ENCODE measurements at places on chromosomes 16 and 17.

GRCh38 chr16:46853713-46854443 is 22.9 kb upstream of the C16orf87 start:
- peak; percentile 32 for DNase-seq

- DNase-seq = no peak
These were observed 64.1 kb downstream of the PIPOX start for GRCh38 chr17:29107084-29107483.

- DNase-seq = no peak
These were observed 268.3 kb downstream of the CDH11 start for GRCh38 chr16:64853551-64853950.

- no peak for DNase-seq
These were observed 42.7 kb downstream of the IST1 start for GRCh38 chr16:71937868-71938510.

DNA sequence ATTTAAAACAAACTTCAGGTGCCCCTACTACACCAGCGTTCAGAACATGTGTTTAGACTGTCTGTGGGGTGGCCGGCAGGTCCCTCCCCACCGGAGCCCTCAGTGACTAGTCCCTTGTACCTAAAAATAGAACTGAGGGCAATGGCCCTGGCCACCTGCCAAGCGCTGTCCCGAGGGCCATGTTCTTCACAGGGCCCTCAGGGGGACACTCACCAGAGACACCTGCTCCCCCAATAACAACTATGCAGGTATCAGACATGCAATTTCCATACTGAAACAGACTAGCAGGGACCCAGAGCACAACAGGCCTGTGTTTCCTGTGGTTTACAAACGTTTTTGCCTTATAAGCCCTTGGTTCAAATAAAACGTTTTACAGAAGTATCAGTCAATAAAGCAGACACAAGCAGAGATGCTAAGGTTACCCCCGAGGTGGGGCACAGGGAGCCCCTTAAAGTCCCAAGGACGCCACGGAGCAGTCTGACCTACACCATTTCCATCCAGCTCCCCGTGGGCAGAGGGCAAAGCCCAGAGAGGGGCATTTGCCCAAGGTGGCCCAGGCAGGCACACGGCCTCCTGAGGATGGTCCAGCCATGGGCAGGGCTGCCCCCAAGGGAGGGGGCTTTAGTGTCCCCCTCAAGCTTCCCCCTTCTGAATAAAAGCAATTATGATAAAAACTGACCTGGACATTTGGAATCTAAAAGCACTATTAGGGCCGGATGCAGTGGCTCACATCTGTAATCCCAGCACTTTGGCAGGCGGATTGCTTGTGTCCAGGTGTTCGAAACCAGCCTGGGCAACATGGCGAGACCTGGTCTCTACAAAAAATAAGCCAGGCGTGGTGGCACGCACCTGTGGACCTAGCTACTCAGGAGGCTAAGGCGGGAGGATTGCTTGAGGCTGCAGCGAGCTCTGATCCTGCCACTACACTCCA is 896 bp upstream of the MYLK3 start:
- no peak for DNase-seq

- DNase-seq = no peak
These were observed 67.1 kb upstream of the NLK start for GRCh38 chr17:27975146-27976011.

DNA sequence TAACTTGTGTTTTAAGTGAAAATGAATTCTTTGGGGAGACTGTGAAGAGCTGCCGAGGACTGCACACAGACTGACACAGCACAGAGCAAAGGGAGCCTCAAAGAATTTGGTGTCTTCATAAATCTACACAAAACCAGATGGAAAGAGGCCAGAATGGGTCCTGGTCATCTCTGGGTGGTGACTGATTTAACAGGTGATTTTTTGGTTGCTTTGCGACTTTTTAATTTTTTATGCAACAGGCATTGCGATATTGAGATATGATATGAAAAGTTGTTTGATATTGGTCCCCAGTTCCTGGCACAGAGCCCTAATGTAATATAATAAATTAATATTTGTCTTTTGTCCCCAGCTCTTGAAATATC is 12.6 kb upstream of the EIF1 start:
- no peak for DNase-seq

DNA sequence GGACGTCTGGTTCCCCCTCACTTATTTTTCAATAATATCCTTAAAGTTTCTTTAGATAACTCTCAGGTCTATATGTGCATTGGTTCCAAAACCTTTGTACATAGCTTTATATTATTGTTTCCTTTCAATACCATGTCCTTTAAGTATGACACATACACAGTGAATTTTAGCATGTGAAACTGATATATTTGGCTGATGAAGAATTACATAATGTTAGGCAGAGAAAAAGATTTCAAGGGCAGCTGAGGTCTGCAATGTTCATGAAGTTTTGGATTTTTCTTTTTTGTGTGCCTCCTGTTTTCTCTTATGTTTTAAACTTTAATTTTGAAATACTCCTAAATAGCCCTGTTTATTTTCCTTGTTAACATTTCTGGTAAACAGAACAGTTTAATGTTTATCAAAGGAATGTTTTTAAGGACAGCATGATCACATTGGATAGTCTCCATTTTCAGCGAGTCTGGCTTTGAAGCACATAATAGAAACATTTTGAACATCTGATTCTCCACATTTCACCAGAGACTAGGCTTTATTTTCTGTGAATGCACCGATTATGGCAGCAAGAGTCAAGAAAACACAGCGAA is 32.9 kb upstream of the FBXO47 start:
- DNase-seq = no peak

DNA sequence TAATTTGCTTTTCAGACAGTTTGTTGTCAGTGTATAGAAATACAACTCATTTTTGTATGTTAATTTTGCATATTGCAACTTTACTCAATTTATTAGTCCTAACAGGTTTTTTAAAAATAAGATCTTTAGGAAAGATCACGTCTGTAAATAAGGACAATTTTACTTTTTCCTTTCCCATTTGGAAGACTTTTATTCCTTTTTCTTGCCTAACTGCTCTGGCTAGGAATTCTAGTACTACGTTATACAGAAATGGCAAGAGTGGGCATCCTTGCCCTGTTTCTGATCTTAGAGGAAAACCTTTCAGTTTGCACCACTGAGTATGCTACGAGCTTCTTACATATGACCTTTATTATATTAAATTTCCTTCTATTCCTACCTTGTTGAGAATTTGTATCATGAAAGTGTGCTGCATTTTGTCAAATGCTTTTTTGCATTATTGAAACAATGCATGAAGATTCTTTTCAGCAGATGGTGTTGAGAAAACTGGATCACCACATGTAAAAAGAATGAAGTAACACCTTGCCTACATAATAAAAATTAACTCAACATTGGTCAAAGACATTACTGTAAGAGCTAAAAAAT is 113.4 kb downstream of the BRIP1 start:
- DNase-seq = no peak

DNA sequence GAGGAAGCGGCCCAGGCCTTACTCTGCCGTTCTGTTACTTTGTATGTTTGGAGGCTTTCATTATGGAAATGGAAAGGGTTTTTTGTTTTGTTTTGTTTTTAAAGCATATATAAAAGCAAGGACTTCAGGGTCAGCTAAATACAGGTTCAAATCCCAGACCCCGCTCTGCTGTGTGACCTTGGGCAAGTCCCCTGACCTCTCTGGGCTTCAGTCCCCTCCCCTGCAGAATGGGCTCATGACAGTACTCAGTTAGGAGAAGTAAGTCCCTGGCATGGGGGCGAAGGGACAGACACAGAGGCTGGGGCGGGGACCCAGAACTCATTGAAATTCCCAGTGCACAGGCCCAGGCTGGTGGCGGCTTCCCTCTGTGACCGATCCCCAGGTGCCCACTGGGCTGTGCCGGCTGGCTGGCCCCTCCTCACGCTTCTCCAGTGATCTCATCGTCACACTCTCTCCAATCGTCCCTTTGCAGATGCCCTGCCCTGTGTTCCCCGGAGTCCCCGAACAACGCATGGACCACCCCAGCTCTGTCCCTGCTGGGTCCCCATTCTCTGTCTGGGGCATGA is 979 bp upstream of the CIBAR2 start:
- DNase-seq = no peak

DNA sequence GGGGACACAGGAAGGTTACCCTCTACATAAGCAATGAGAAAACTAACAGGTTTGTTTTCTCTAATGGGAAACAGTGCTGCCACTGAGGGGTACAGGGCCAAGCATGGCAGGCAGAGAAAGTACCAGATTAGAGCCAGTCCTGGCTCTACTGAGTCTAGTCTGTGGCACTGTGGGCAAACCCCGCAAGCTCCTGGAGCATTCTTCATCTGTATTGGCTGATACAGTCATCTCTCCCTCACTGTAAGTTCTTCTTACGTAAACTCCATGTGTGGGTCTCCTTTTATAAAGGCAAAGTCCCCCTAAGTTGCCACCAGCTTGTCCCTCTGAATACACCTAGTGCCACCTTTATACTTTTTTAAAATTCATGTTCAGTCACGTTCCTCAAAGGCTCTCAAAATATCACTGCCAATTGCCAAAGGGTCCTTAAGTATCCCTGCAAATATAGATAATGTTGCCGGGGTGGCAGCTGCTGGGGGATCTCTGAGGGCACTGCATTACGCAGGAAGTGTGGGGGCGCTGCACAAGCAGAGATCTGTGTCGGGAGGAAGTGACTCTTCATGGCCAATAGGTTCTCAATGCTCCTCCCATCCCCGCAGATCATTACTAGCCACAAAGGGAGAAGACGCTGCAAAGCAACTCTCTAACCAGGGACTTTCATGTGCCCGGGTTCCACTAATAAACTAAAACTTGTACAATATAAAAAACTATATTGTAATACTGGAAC is 18.8 kb downstream of the XPO6 start:
- no peak for DNase-seq

DNA sequence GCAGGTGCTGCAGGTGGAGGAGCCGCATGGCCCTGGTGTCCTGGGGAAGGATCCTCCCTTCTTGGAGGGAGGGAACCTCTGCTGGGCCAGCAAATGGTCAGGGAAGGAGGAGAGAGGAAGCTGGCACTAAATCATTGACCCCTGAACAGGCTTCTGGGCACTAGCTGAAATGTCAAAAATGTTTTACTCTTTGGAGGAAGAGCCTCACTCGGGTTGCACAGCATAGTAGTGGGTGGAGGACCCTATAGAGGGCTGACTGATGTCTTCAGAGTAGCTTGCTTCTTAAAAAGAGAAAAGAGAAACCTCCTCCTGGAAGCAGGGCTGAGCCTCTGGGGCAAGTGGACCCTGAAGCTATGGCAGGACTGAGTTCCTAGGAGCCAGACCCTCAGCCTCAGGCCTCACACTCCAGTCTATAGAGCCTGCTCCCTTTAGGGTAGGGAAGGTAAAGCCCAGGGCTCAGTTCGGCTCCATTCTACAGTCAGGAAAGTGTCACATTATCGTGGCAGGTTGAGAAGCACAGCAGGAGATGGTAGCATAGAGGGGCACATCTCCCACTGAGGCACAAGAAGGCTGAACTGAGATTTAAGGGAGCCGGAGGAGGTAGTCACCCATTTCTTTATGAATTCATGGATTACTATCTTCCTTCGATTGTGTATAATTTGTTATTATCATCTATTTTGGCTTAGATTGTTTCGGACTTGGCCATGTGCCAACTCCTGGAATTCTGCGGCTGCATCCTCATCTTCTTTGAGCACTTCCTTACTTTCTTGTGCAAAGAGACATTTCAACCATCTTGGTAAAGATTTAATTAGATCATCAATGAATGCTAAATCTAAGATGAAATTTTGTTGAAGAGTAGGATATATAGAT is 7.3 kb upstream of the CUEDC1 start:
- no peak for DNase-seq

DNA sequence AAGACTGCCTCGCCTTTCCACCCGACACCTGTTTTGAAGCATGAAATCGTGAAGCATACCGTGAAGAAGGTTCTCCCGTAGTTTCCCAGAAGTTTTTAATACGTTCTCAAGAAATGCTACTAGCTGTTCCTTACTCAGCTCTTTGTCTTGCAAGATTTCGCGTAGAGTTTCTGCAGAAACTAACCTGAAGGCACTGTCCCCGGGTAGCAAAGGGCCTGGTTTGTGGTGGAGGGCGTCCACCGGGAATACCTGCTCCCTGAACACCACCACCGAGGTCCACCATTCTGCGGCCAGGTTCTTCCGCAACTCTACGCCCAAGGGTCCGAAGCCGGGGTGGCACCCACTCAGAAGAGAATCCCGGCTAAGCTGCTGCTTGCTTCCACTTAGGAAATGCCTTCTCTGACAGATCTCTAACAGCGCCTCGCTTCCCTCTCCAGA is 487 bp downstream of the POLG2 start:
- DNase-seq = no peak

- DNase-seq = no peak
These were observed 20.6 kb upstream of the SNTB2 start for GRCh38 chr16:69166221-69166833.

GRCh38 chr17:36120221-36120620 is 16.6 kb downstream of the CCL4 start:
- no peak for DNase-seq

DNA sequence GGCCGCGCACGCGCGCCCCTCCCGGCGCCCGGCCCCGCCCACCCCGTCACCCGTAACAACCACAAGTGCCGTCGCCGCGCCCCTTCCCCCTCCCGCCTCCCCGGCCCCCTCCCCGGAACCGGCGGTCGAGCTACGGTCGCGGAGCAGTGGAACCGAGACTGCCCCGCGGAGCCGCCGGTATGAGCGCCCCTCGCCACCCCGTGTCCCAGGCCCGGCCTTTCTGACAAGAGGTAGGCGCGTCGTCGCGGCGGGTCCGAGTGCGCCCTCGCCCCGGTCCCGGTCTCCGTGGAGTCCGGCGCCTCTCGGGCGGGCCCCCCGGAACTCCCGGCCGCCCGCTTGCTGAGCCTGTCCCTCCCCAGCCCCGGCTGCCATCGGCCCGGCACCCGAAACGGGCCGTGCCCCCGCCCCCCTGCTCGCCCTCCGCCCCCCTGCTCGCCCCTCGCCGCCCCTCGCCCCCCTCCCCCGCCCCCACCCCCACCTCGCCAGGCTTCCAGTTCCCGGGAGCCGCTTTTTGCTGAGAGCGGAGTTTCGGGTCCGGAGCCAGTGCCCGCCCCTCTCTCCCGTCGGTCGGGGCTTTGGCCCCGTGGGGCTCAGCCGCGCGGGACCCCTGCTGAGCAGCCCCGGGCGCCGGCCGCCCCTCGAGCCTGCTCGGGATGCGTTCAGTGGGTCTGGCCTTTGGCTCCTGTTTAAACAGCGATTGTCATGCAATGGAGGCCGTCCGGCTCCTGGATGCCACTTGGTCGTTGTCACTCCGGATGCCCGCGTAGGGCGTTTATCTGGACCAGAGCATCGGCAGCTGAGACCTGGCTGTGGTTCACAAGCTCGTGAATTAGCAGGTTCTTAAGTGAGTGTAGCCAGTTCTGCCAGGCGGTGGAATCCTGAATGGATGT is at the start of gene SEC14L1:
Gene SEC14L1 (plus strand): TSS at position 92 of the 890 bp plus-strand sequence. CDS start 2,628 bp downstream, outside the sequence.
- DNase-seq = no peak

DNA sequence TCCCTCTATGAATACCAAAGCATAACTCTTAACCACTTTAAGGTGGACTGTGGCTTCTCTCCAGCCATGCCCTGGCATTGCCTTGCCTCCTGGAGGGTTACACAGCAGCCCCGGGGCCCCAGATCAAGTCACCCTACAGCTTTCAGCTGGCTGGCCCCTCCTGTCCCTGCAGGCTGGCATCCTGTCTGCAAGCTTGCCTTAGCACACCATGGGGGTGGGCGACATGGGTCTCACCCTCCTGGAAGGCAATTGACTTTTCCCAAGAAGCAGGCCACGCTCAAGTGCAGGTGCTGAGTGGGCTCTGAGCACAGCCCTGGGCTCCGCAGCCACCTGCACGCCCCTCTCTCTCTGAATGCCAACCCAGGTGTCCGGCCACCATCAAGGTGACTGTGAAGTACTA is 25.8 kb upstream of the AKTIP start:
- DNase-seq = no peak

Measured in AG09309 (cell line).